ENCODE measurements at places on chromosomes 4 and X.

DNA sequence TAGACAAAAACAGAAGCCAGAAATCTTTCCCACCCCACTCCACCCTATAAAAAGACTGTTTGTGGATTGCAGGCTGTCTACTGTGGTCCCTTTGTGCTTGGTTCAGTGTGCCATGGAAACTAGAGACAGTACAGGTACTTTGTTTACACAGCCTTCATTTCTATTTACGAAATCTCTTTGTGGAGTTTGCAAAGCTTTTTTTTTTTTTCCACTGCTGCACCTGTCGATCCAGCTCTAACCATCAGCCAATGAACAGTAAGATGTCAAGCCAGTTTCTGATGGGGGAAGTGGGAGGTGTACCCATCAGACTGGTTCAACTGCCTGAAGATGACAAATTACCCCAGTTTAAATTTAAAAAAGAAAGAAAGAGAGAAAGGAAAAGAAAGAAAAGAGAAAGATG lies 20.2 kb upstream of the LRBA start:
- DNase-seq = no peak

DNA sequence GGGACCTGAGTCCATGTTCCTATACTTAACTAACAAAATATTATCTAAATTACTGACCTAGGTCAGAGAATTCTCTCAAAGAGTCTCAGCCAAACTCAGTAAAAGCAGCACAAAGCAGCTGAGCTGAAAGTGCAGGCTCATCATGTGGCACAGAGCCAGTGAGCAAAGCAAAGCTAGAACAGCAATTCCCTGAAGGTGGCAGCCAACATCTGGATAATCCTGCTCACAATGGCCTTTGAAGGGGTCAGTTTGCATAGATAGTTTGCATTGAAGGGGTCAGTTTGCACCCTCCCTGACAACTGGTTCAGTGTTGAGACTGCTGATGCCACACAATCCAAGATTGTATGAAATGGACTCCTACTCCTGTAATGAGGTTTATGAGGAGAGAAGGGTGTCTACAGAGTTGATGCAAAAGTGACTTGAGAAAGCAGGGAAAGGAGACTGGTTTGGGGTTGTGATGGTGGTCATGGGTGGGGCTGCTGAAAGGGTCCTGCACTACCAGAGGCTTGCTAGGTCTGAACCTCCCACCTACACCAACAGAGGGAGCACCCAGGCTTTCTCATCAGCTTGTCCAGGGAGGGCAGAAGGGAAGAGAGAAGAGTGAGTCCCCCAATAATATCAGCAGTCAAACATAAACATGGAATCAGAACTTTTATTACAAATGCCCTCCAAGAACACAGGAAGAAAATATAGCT lies 39.7 kb downstream of the TRIM61 start:
- DNase-seq = no peak

DNA sequence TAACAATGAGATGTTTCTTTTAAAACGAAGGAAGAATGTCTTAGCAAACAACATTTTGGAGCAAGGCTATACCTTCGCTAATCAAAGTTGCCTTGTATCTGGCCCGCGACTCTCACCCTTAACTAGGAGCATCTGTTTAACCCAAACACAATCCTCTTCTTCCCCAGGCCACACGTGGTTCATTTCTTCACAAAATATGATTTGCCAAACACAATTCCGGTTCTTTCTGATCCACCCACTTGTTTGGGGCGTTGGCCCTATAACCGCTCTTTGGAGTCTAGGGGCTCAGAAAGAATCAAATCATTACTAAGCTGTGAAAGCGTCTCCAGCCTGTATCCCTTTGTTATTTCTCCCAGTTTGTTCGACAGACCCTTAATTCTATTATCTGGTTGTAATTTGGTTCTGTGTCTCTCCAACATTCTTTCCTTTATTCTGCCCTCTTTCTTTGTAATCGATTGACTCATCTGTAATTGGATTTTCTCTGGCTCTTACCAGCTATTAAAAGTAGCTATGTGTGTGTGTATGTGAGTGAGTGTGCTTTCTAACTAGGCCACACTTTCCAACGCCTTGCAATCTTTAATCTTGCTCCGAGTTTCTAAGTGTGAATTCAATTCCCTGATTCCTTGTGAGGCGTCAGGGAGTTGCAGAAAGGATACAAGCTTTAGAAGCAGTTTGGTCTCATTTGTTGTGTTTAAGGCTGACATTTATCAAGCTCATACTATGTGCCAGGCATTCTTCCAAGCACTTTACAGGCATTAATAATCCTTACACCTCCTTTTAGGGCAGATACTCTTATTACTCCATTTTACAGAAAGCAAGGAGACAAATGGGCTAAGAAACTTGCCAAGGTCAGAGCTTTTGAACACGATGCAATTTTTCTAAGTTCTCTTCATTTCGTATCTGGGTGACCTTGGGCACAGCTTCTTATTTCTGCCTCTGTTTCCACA lies 138.6 kb upstream of the CPEB2 start:
- DNase-seq = no peak

DNA sequence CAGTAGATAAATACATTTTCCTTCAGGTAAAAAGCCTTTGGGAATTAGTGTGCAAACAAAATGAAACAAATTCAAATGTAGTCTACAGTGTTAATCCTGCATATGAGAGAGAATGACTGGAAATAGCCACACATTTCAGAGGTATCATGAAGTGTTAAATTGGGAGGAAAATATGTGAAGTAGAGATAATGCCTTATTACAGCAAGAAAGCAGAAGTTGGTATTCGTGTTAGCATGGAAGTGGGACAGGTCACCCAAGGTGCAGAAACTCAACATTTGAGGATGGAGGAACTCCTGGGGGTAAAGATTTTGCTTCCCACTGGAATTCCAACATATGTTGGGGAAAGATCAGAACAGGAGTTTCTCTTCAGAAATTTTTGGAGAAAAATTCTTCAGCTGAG lies 51.3 kb downstream of the EMCN start:
- no peak for DNase-seq

- no peak for DNase-seq
These were observed 6.3 kb upstream of the ATP10D start for GRCh38 chr4:47478804-47479203.

GRCh38 chr4:3318561-3319021 lies 25.8 kb downstream of the RGS12 start:
- DNase-seq = no peak

Data from GM18507 (cell line).